Activated CD4-positive, alpha-beta memory T cell treated with anti-CD3 and anti-CD28 coated beads for 36 hours (primary cell): ENCODE measurements at places on chromosomes 2 and 18. TPM values are rescaled to one million over a fixed set of nuclear protein-coding genes. Genes with fewer than 3 reads are reported as not detected.

The C1QL2 gene
- total RNA-seq: not detected

The CRYBA2 gene
- not detected for total RNA-seq

The VWA3B gene
- not detected for total RNA-seq

The SDC1 gene
- not detected for total RNA-seq

The OTOF gene
- 1.6 TPM for total RNA-seq

The SERPINB4 gene
- not detected for total RNA-seq

The NAT8 gene
- total RNA-seq: not detected

The LIPG gene
- 0.50 TPM for total RNA-seq

The INHBB gene
- total RNA-seq: not detected

The AQP12A gene
- not detected for total RNA-seq

The SCN3A gene
- not detected for total RNA-seq
